ENCODE measurements at places on chromosomes 6 and 20.

DNA sequence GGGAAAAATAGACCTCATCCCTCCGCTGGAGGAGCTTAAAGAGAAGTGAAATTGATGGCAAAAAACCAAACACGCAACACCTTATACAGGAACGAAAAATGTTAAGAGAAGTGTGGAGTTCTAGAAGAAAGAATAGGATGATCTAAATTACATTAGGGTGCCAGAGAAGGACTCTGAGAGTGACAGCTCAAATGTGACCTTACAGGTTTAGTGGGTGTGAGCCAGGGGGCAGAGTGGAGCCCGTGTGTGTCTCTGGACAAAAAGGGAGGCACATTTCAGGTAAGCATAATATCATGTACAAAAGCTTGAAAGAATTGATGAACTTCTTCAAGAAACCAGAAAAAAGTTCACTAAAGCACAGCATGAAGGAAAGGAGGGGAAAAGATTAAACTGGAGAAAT is 20.8 kb downstream of the HLA-DRA start:
- DNase-seq: no peak

DNA sequence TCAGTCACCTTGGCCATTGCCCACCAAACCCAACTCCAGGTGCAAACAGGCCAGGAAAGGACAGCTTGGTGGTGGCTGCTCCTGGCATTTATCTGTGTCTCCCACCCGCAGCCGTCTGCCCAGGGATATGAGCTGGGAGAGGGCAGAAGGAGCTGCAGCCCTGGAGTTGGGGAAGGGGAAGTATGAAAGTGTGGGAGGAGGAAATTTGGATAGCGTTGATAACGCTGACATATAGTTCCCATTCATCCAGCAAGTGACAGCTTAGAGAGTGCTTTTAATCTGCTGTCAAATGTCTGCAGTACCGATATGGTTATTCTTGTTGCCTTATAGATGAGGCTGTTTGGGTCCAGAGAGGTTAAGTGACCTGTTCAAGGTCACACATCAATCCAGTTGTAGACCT is 741 bp downstream of the KCNK16 start:
- DNase-seq: no peak

GRCh38 chr6:45591306-45591705 is 213.6 kb upstream of the SUPT3H start:
- DNase-seq: no peak

- DNase-seq: no peak
Observed at GRCh38 chr20:52484438-52484837, 292.9 kb upstream of the ZFP64 start.

DNA sequence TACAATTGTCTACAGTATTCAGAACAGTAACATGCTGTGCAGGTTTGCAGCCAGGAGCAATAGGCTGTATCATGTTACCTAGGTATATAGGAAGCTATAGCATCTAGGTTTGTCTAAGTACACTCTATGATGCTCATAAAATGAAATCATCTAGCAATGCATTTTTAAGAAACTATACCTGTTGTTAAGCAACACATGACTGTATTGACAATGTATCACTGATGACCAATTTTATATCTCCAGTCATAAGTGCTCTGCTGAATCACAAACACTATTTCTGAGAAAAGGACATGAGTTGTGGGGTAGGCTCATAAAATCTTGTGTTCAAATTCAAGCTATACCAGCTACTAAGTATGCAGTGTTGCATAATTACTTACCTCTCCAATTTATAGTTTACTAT is 501.3 kb downstream of the CD109 start:
- no peak for DNase-seq

- DNase-seq: no peak
Observed at GRCh38 chr6:72382602-72383529, 239.0 kb upstream of the KCNQ5 start.

GRCh38 chr6:90480666-90481065 is 106.2 kb downstream of the MAP3K7 start:
- DNase-seq: no peak

DNA sequence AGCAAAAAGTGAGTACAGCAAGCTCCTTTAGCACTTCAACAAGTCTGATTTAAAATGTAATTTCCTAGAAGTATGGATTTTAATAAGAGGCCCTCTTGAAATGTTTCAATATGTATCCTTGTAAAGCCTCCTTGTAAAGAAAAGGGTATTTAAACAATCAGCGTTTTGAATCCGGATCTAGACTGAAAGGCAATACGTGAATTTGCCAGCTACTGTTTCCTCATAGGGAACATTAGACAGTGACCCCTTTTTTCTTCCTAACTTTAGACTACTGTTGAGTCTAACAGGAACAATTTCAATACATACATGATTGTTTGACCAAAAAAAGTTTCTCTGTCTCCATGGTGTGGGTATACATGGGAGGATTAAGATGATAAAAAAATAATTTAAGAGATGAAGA is 395.0 kb downstream of the TFAP2A start:
- DNase-seq: no peak

DNA sequence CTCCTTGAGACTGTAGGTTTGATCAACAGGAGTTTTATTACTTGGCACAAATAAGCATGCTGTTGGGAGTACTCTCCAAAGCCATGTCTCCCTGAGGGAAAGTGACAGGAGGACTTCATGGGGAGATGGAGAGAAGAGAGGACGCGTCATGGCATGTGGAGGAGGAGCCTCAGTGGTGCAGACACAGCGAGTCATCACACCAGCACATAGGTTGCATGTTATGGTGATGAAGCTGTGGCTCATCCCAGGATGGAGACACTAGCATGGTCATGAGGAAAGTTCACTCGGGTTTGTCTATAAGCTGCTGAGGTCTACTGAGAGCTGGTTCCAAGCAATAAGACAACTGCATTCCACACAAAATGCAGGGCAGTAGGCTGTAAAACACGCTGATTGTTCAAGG is 13.2 kb upstream of the SSTR4 start:
- no peak for DNase-seq

GRCh38 chr20:46938434-46938833 is 43.8 kb downstream of the EYA2 start:
- DNase-seq: no peak

- DNase-seq: no peak
Observed at GRCh38 chr6:135503703-135504475, 6.3 kb upstream of the AHI1 start.

- no peak for DNase-seq
Observed at GRCh38 chr6:150547502-150548222, 52.0 kb upstream of the PLEKHG1 start.

- no peak for DNase-seq
Observed at GRCh38 chr6:115594891-115595290, 465.8 kb downstream of the FRK start.

DNA sequence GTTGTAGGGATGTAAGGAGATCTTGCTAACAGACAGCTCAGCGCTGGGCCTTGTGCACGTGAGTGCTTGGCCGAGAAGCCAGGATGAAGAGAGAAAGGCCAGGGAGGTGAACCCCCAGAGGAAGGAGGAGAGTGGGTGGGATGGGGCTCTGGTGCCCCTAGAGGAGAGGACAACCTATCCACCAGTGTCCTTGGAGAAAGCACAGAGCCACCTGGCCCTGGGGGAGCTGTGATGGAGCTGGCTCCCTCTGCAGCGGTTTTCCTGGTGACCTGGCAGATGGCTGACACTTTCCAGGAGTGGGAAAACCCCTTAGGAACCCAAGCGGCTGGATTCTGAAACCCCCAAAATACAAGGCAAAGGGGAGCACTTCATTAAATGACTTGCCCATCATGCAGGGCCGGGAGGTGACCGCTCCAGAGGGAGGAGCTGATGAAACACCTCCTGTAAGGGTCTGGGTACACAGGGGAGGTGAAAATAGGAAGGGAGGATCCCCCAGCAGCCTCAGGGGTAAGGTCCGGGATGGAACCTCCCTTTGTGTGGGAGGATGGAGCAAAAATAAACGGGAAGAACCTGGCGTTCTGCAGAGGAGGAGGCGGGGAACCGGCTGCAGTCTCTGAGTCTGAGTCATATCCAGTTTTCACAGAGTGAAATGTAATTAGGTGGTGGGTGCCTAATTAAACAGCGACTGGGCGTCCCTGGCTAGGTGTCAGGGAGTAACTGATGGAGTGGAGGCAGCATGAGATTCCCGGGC is 80.4 kb downstream of the SULF2 start:
- no peak for DNase-seq

DNA sequence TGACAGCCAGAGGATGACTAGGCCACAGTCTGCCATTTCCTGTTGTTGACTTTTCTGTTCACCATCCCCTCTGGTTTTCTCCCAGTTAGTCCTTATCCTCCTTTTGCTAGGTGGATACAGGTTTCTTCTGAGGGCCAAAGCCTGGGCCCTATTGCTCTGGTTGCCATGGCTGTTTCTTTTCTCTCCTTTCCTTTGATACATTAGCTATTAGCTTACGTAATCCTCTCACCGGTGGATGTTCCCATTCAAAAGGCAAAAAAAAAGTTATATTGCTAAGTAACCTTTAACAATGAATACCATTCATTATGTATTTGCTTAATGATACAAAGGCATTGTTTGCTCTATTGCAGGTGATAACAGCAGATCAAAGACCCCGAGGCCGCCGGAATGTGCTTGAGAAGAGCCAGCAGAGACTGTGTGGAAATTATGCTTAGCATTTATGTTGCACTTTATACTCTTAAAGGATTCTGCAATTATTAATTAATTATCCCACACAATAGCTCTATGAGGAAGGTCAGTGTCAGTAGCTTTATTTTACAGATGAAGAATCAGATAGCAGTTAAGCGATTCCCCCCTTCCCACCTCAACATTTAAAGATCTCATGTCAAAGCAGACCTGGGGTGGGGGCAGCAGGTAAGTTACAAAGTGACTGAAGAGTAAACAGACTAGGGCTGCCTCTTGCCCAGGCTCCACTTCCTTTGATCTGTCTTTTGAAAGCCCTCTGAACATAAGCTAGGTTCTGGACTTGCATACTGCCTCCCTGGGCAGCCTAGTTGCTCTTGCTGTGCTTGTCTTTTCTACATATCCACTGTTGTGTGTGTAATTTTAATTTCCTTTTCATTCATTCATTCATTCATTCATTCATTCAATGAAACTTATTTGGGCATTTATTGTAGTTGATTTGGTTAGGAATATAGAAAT is 14.5 kb upstream of the TFB1M start:
- DNase-seq: no peak

GRCh38 chr6:137813308-137813970 is 53.6 kb upstream of the TNFAIP3 start:
- DNase-seq: no peak

GRCh38 chr6:149864578-149865535 is 698 bp upstream of the LRP11 start:
- DNase-seq: no peak

GRCh38 chr20:46145713-46146112 is 27.6 kb downstream of the CD40 start:
- no peak for DNase-seq

GRCh38 chr6:6941201-6941600 is 166.6 kb upstream of the RREB1 start:
- DNase-seq: no peak

DNA sequence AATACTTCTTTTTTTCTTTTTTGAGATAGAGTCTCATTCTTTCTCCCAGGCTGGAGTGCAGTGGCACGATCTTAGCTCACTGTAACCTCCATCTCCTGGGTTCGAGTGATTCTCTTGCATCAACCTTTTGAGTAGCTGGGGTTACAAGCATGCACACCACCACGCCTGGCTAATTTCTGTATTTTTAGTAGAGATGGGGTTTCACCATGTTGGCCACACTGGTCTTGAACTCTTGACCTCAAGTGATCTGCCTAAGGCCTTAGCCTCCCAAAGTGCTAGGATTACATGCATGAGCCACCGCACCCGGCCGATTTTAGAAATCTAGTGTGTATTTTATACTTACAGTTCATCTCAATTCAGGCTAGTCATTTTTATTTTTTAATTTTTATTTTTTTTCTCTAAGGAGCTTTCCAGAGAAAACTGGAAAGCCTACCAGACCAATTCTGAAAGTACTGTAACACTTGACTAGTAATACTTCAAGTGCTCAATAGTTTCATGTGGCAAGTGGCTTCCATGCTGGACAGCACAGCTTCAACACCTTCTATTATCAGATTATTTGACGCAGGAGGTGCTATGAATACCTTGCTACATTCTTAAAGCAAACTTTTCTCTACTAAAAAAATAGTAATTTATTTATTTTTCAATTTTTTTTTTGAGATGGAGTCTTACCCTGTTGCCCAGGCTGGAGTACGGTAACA is 25.0 kb downstream of the POLR1C start:
- no peak for DNase-seq

DNA sequence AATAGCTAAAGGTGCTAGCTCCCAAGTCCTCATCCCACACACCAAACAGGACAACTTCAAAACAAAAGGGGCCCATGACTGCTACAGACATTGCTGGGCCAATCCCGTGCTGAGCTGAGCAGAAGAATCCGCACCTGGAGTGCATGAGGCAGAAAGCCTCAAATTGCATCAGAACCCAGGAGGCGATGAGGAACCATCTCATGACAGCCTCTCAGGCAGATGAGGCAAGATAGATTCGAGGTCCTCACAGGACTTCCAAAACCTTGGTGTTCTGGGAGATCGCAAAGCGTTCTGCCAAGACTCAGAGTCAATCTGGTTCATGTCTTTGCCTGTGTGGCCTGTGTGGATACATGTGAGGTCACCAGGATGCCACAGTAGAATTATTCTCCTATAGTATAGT is 32.8 kb upstream of the SSTR4 start:
- no peak for DNase-seq

GRCh38 chr20:775679-776135 is 7.4 kb upstream of the SLC52A3 start:
- no peak for DNase-seq

DNA sequence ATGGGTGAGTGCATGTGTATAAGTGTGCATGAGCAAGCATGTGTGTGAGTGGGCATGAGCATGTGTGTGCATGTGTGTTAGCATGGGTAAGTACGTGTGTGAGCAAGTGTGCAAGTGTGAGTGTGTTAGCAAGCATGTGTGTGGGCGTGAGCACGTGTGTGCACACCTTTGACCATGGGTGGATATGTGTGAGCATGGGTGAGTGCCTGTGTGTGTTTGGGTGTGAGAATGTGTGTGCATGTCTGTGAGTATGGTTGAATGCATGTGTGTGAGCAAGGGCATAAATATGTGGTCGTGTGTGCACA is 84.6 kb downstream of the DLL1 start:
- no peak for DNase-seq

DNA sequence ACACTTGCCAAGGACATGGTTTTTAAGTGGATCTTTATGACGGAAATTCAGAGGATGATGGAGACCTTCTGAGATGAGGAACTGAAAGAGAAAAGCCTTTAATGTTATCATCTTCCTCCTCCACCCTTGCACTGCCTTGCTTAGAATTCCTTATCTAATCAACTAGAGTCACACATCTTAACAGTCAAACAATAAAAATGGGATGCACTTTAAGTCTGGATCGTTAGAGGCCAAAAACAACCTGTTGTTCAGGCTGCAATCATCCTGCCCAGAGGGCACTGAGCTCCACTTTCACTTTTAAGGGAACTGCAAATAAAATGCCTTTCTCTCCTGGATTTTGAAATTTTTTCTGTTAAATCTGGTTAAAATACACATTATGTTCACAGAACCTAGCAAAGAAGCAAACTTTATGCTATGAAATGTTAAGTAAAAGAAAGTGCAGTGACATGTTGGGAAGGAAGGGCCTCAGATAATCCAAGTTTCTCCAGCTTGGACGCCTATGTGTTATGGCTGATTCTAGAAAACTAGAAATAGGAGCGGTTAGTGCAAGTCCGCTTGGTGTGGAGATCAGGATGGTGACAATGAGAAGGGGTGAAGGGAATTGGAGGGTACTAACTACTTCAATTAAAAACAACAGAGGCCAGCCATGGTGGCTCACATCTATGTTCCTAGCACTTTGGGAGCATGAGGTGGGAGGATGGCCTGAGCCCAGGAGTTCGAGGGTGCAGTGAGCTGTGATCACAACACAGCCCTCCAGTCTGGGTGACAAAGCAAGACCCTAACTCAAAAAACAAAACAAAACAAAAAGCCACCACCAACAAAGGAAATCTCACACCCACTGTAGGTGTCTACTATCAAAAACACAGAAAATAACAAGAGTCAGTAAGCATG is 66.4 kb upstream of the KIF13A start:
- DNase-seq: no peak

Data from cortex of kidney (tissue), 1 donor.